ENCODE measurements at places on chromosomes 2 and 18.

- no peak for DNase-seq
Measured at GRCh38 chr2:140363131-140363530, 1582.9 kb upstream of the NXPH2 start.

- no peak for DNase-seq
Measured at GRCh38 chr2:175107146-175107545, 60.9 kb downstream of the ATF2 start.

DNA sequence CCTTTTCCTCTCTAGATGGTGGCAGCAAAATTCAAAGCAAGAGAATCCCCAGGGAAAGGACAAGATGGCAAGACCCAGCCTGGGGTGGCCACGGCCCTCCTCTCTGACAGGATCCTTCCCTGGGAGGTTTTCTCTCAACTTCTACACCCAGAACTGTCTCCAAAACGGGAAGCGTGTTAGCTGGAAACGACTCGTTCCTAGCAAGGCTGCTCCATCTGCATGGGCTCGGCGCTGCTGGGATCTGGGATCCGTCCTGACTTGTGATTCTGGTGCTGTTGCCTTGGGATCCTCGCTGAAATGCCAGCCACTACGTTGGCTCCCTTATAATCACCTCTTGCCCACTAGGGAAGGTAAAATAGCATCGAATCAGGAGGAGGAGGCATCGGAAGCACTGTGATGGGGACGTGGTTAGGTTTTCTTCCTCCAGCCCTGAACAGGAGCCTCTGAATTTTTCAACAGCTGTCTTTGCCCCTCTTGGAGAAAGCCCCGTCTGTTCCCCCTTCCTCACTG is 514.8 kb upstream of the MYT1L start:
- no peak for DNase-seq

- no peak for DNase-seq
Measured at GRCh38 chr2:12081481-12082210, 335.2 kb downstream of the LPIN1 start.

GRCh38 chr18:21777814-21778213 is 37.2 kb downstream of the MIB1 start:
- DNase-seq = no peak

GRCh38 chr2:121103960-121104359 is 181.0 kb downstream of the TFCP2L1 start:
- no peak for DNase-seq

DNA sequence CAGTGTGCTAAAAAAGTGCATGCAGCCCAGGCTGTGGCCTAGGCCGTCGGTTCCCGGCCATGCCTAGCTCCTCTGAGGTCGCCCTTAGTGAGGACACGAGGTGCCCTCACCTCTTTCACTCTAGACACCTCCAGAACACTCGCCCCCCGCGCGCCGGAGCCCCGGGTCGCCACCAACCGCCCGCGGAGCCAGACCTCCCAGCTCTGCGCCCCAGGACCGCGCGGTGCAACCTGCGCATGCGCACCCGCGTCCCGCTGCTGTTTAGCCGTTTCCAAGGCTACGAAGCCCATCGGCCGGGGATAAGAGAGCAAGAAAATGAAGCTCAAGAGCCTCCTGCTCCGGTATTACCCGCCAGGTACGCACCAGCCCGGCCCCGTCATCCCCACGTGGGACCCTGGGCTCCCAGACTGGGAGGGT is at the start of gene DAW1:
Gene DAW1, plus strand, starts transcription at position 257 of the 417 bp plus-strand sequence. Its CDS starts 59 bp downstream, at position 316.
- peak; percentile 63 for DNase-seq

DNA sequence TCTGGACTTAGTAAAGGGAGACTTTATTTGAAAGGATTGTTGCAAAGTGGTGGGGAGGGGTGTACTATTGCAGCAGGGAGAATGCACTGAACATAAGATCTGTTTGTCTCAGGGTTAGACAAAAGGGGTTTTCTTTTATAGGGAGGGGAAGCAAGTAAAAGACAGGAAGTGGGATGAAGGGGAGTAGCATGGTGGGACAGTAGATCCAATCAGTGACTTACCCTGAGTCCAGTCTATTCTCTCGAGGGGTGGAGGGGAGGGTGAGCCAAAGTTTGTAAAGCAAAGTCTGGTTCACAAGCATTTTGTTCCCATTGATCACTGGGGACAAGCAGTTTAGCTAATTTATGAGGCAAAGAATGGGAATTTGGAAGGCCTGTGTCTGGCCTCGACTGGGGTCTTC is 35.0 kb upstream of the CYP27C1 start:
- peak; percentile 63 for DNase-seq

GRCh38 chr18:57149531-57149930 is 2.6 kb downstream of the BOD1L2 start:
- DNase-seq = no peak

DNA sequence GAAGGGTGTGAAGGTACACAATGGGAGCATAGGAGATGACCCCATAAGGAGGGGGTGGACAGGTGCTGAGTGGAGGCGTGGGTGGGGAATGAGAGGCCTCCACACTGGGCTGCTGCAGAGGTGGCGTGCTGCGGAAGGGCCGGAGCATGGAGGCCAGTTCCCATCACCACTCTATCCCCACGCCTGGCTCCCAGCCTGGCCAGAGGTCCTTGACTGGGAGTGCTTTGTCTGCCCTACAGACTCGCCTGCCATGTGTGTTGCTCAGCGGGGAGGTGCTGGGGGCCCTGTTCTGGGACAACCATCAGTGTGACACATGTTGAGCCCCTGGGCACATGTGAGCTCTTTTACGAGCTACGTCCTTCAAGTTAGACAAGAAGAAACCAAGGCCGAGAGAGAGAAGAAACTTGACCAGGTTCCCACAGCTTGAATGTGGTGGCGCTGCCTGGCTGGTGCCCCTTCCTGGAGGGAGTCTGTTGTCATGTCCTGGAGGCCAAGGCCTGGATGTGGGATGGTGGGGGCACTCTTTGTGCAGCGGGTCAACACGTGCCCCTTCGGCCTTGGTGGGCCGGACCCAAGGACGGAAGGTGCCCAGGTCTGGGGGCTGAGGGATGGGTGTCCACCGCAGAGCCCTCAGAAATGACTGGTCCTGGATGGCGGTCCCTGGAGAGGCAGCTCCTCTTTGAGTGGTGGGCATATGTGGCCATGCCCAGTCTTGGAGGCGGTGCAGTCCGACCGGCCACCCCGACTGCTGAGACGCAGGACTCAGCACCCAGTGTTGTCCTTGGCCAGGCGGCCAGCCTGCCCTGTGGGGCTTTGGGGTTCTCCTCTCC is 1.2 kb upstream of the INPP5D start:
- no peak for DNase-seq

GRCh38 chr2:240420206-240421104 is 15.0 kb upstream of the GPC1 start:
- DNase-seq = no peak

- no peak for DNase-seq
Measured at GRCh38 chr2:54897420-54898310, 152.6 kb downstream of the RTN4 start.

DNA sequence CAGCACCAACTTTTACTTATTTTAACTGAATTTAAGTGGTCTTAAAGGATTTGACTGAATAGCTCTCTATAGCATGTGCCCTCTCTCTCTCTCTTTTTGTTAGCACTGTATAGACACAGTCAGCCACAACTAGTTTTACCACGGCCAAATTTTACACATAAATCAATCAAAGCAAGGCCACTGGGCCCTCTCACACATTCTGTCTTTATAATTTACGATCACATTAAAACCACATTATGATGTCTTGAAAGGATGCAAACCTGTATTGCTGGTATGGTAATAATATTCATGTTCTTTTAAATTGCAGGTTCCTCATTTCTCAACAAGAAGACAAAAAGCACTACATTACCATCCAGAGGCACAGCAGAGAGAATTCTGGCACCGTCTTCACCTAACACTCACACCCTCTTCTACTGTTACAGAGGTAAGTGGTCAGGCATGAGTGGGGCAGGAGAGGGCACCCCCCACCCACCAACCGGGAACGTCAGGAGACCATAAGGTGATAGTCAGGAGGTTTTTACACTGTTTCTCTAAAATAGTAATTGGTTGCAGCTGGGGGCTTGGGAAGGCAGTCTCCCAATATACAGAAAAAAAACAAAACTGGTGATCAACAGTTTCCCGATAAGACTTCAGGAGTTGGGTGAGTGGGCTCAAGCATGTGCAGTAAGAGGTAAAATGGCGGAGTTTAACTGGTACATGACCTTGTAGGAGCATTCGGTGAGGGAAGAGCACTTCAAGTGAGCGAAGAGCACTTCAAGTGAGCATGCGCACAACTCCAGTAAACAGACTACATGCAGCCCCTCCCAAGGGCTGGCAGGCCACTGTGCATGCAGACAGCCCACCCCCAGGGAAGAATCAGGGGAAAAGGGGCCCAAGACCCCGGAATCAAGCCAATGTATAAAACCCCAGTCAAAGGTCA is 296.7 kb downstream of the PIEZO2 start:
- no peak for DNase-seq

DNA sequence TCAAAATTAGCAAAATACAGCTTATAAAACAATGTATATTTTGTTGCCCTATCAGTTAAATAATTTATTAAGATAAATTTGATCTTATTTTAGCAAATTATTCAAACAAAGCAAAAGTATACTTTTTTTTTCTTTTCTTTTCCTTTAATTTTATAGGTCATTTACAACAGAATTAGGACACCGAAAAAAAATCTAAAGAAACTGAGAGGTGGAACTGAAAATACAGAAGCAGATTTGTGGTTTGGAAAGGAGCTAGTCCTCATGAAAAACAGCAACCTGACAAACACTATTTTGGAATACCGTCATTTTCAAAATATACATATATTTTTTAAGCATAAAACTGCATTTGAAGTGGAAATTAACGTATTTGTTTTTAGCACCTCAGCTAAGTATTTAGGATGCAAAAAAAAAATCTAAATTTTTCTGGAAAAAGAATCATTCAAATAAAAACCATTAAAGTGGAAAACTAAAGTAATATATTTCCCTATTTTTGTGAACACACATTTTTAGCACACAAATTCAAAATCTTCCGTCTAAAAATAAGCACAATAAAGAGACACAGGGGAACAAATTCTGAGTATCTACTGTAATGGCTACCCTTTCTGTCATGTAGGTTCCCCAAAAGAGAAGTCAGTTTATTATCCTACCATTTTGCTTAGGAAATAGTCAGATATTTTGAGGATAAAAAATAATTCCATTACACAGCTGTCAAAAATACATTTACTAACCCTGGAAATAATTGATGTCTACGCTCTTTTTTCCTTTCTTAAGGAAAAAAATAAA is 2.7 kb downstream of the CCDC88A start:
- no peak for DNase-seq

- peak; percentile 84 for DNase-seq
Measured at GRCh38 chr2:157443795-157444640, at the start of gene CYTIP. Gene CYTIP (minus strand): TSS chr2:157444089. CDS start chr2:157444020, 69 bp downstream.

DNA sequence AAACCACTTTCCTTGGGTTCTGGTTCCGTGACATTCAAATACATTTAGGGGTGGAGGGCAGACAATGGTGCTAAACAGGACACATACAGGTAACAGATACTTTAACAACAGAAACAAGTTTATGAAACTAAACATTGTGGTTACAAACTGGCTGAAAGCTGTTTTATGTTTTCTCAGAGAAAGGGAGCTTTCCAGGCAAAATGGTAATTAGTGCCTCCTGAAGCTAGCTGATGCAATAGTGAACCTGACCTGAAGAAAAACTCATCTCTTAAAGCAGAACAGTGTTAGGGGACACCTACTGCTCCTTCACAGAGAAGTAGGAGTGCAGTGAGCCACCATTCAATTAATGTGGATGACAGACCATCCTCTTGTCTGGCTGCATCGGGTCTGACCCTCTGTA is 138.9 kb downstream of the CCDC148 start:
- DNase-seq = no peak

GRCh38 chr2:151049746-151050145 is 211.9 kb downstream of the RBM43 start:
- peak; percentile 23 for DNase-seq

- no peak for DNase-seq
Measured at GRCh38 chr2:39338502-39338901, 94.7 kb upstream of the CDKL4 start.

GRCh38 chr2:232816657-232817056 is 40.3 kb upstream of the KCNJ13 start:
- no peak for DNase-seq

DNA sequence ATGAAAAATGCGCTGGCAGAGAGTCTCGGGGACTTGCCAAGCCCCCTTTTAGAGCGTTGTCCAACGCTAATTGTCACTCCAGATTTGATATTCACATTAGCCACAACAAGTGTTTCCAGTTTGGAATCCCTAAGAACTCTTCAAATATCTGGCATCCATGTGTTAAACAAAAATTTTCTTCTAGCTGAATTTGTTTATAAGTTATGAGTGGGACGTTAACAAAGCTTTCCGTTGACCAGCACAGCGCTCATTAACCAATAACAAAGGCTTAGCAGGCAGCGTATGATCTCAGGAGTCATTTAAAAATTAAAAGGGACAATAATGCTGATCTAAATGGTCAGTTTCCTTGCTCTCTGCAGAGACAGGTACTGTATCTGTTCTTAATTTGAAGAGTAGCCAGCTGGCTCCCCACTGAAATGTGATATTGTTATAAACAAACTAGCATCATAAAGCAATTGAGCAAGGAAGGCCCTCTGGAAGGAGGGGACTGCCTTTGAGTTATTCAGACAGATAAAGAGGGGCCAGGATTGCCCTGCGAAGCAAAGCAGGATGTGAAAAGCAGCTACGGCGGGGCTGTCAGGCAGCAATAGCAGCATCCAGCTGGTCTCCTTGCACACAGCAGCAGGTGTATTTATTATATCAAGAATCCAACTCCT is 337.2 kb upstream of the SALL3 start:
- no peak for DNase-seq

GRCh38 chr18:63867368-63868125 is 20.0 kb upstream of the SERPINB2 start:
- no peak for DNase-seq

DNA sequence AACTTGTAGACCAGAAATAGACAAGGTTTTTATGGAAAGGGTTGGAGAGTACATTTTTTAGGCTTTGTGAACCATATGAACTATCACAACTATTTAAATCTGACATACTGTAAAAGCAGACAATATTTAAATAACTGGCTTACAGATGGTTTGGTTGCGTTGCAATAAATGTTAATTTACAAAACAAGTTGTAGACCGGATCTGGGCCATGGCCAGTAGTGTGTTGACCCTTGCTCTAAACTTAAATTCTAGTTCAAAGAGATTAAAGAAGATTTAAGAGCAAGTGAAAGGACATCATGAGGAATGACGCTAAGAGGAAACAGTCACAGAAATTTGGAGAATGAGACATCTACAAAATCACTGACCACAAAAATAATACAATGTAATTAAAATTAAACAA is 652.7 kb downstream of the DCDC2C start:
- no peak for DNase-seq

DNA sequence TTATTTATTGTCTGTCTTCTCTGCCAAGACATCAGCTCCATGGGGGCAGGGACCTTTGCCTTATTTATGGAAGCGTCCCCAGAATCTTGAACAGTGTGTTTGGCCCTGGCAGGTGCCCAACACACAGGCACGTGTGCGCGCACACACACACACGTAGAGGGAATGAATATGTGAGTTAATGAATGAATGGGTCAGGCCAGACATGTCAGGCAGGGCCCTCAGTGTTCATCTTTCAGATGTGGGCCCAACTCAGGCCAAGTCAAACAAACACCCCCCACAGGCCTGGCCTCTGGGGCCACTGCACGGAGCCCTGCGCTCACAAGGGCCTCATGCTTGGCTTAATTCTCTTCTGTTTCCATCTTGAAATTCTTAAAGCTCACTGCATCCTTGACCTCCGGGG is 54.1 kb downstream of the DYSF start:
- DNase-seq = no peak
